AG04449 (cell line): ENCODE measurements at places on chromosomes 4 and X.

- no peak for DNase-seq
Observed at GRCh38 chr4:3416270-3416669, 25.5 kb upstream of the HGFAC start.

- no peak for DNase-seq
Observed at GRCh38 chr4:133095591-133095990, 53.5 kb upstream of the PCDH10 start.

DNA sequence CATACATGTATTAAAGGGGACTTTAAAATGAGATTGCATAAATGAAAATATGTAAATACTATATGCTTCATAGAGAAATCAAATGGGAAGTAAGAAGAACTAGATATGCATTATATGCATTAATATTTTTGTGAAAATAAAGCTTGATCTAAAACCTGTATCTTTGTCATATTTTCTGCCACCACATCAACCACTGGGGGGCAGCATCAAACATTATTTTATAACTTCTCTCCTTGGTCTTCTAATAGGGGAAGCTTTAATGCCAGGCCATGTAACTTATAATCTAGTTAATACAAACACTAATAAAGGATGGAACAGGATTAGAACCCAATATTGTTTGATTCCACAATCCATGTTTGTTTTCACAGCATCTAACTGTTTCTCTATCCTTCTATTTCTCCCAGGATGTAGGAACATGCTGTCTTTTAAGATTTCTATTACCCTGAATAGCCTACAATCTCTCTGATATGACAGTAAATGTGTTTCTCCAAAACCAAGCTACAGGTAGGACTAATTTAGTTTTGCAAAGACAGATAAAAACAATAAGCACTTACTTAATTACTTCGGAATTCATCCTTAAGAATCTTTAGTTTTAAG, 10.0 kb downstream of the QRFPR start:
- DNase-seq, result no peak

- no peak for DNase-seq
Observed at GRCh38 chr4:38582889-38583470, 81.0 kb upstream of the KLF3 start.

DNA sequence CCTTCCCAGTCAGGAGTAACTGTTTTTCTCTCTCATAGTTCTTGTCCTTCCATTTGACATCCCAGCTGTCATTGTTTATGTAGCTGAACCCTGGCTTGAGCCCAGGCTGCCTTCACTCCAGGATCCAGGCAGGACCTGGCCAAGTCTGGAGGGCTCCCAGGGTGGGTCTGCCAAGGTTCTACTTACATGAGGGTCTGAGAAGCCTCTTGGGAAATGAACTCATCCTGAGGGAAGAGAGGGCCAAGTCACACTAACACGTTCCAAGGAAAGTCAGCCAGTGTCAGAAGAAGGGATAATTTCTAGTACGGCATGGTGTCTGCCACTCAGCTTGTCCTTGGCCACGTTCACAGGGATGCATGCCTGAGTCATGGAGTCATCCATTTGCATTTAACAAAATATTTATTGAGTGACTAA, 54.8 kb upstream of the SRD5A3 start:
- DNase-seq, result no peak

- no peak for DNase-seq
Observed at GRCh38 chr4:101790521-101791181, at the start of gene BANK1. TSS of gene BANK1 (plus strand) at chr4:101790730. CDS start at chr4:101790881, 151 bp downstream.

GRCh38 chr4:74897386-74897785, 35.5 kb upstream of the PARM1 start:
- no peak for DNase-seq

DNA sequence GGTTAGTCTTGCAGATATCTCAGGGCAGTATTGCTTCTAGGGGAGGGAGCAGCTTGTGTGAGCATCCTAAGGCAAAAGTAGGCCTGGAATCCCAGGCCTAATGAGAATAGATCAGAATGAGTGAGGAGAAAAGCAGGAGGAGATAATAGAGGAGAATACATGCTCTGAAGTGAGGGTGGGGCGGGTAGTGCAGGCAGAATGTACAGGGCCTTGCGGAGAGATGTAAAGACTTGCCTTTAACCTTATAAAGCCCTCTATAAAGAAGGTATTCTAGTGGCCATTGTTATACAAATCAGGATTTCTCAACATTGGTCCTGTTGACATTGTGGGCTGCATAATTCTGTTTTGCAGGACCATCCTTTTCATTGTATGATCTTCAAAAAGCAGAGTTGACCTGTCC, 855.3 kb downstream of the PCDH7 start:
- DNase-seq, result no peak

- no peak for DNase-seq
Observed at GRCh38 chr4:54032558-54033135, 31.8 kb downstream of the CHIC2 start.

GRCh38 chrX:120358737-120359456, 3.0 kb upstream of the ATP1B4 start:
- no peak for DNase-seq

DNA sequence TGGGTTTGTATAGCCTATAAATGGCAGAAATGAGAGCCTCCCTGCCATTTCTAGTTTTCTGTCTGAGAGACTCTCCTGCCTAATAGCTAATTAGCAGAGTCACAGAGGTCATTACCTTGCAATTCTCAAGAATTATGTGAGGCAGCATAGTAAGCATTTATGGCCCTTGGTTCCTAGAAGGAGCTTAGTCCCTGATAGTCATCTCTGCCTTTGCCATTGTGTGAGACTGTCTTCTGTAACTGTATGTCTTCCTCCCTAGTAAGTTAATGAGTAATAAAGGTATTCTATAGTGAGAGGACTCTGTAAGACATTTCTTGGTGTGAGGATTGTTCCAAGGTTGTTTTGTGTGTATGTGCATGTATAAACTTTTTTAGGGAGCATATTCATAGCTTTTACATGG, 108.7 kb downstream of the AR start:
- no peak for DNase-seq

DNA sequence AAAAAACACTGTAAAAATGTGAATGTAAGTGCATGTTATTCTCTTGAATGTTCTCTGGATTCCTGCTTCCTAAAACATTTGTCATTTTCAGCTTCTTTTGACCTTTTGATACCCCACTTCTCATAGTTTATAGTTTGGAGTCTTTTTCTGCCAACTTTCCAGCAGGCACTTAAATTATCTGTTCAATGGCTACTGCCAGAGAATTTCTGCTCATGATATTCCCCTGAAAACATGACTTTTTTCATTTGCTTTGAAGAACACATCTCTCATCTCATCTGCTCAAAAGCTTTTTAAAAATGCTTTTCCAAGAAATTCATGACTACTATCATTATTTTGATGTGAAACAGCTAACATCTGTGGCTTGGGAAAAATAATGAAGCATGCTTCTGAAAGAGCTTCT, 269.7 kb upstream of the PCDH7 start:
- no peak for DNase-seq

DNA sequence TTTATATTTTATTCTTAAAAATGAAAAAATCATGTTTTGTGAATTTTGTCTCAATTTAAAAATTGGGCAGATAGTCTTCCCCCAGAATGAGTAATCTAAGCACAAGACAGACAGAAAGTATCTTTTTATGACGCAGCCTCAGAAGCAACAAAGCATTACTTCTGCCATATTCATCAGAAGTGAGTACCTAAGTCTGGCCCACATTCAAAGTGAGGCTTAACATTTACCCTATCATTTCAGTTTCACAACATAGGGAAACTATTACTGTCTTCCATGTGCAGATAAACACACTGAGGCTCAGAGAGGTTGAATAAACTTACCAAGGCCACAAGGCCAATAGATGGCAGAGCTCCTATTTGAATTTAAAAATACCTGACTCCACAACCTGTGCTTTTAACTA, 4.4 kb upstream of the PRDX4 start:
- peak; percentile 34 for DNase-seq

DNA sequence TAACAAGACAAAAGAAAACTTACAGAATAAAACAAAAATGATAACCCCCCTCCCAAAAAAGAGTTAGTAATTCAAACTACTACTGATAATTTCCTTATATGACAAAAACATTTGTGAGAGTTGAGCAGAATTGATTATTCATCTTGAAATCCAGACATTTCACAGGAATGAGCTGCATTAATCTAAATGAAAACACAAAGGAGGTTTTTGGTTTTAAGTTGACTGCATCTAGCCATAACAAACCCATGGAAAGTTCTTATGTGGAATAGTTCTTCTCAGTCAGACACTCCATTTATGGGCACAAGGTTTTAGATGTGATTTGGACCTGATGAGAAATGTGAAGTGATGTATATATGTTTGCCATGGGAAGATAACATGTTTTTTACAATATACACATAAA, 95.4 kb downstream of the VCX2 start:
- no peak for DNase-seq

- no peak for DNase-seq
Observed at GRCh38 chr4:2339458-2340271, 77.8 kb upstream of the MXD4 start.

- no peak for DNase-seq
Observed at GRCh38 chr4:133320576-133321170, 171.6 kb downstream of the PCDH10 start.

- DNase-seq, result no peak
Observed at GRCh38 chr4:173517781-173518424, 12.1 kb downstream of the HAND2 start.

- DNase-seq, result no peak
Observed at GRCh38 chr4:1446502-1447386, 40.5 kb upstream of the NKX1-1 start.

- DNase-seq, result no peak
Observed at GRCh38 chr4:78552389-78553042, 946 bp downstream of the ANXA3 start.

DNA sequence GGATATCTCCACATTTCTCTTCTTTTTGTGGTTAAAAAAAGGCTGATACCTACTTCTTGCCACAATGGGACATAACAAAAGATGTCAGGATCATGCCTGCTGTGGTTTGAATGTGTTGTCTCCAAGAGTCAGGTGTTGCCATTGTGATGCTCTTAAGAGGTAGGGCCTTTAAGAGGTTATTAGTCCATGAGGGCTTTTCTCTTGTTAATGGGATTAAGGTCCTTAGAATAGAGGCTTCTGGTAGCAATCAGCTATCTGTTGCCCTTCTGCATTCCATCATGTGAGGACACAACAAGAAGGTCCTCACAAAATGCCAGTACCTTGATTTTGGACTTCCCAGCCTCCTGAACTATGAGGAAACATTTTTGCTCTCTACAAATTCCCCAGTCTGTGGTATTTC, 191.4 kb downstream of the GBA3 start:
- no peak for DNase-seq

GRCh38 chr4:174563399-174563798, 41.1 kb upstream of the HPGD start:
- DNase-seq, result no peak

DNA sequence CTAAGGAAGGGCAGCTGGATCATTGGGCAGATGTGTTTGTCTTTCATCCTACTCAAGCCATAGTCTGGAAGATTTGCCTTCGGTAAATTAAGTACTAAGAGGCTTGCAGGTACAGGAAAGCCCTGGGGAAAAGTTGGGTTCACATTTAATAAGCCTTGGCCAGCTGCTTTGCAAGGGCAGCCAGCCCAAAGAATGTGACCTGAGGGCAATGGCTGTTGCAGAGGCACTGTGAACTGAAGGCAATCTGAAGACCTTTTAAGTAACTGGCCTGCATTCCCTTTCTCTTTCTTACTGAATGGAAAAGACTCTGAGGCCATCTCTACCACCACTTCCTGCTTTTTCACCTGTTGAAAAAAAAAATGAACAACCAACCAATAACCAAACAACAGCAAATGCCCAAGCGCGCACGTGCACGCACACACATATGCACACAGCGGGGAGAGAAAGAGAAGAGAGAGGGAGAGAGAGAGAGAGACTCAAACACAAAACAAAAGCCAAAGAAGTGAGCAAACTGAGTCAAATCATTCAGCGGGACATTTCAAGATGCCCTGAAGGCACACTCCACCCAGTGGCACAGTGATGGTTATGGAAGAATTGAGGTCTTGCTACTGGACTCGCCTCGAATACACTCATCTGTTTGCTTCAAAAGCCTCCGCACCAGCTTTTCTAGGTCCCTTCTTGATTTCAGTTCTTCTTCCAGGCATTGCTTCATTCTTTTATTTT, 19.6 kb downstream of the CD40LG start:
- DNase-seq, result no peak

DNA sequence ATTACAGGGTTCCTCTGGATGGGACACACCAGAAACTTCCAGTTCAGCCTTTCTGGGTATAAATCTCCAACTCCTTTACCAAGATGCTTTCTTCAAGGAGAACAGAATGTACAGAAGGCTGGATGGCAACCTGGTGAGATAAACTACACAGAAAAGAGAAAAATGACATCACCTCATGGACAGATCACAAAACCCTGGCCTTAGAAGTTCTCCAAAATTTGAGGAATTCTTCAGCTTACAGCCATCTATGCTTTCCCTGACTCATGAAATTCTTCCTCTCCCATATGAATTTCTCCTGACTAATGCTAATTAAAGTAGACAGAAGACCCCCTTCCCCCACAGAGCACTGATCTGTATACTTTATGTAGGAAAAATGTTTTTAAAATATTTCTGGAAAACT, 345.4 kb downstream of the STIM2 start:
- no peak for DNase-seq

DNA sequence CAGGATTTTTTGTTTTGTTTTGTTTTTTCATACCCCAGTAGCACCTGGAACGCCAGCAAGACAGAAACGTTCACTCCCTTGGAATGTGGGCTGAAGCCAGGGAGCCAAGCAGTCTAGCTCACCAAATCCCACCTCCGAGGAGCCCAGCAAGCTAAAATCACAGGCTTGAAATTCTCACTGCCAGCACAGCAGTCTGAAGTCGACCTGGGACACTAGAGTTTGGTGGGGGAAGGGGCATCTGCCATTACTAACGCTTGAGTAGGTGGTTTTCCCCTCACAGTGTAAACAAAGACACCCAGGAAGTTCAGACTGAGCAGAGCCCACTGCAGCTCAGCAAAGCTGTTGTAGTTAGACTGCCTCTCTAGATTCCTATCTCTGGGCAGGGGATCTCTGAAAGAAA, 99.6 kb upstream of the FGF16 start:
- DNase-seq, result no peak

GRCh38 chr4:59712470-59712869, 1487.7 kb upstream of the ADGRL3 start:
- DNase-seq, result no peak

DNA sequence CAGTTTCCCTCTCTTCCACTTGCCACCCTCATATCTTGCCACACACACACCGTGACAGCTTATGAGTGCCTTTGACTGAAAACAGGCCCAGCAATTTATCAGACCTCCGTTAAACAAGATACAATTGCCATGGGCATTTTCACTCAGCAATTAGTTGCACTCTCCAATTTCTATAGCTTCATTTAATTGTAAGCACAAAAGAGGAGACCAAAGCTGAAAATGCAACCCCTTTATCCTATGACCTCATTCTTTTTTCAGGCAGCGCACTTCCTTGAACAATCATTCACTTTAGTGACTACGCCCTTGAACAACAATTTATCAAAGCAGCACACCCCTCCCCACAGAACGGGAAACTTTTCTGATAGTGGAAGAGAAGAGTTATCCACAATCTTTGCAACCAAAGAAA, 4.1 kb downstream of the POF1B start:
- DNase-seq, result no peak

DNA sequence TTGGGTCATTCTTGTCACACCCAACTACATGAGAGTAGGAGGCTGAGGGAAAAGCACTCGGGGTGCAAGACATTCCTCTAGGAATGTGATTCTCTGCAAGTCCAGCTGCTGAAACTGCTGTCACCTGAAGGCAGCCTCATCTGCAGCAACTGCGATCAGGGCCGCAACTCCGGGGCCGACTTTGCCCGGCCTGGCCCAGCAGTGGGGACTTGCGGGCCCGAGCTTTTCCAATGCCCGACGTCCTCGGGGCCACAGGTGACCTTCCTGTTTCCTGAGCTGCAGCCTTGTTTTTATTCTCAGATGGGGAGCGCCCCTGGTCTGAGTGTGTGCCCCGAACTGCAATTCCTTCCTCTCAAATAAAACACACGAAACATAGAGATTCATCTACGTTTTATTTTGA, 104.7 kb upstream of the NKX1-1 start:
- no peak for DNase-seq
